ENCODE measurements at places on chromosomes 1 and 21. TPM values are rescaled to one million over a fixed set of nuclear protein-coding genes. Genes with fewer than 3 reads are reported as not detected.

- no peak for DNase-seq
These were observed 13.2 kb downstream of the PSEN2 start for GRCh38 chr1:226883630-226884029.

- DNase-seq: no peak
These were observed 365.5 kb upstream of the RUNX1 start for GRCh38 chr21:35414507-35415139.

DNA sequence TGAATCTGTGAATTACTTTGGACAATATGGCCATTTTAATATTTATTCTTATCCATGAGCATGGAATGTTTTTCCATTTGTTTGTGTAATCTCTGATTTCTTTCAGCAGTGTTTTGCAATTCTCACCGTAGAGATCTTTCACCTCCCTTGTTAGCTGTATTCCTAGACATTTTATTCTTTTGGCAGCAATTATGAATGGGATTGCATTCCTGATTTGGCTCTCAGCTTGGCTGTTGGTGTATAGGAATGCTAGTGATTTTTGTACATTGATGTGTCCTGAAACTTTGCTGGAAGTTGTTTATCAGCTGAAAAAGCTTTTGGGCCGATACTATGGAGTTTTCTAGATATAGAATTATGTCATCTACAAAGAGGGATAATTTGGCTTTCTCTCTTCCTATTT, 44.2 kb upstream of the NEGR1 start:
- DNase-seq: no peak

GRCh38 chr21:35051287-35051818, 2.3 kb upstream of the RUNX1 start:
- DNase-seq: peak; percentile 88

DNA sequence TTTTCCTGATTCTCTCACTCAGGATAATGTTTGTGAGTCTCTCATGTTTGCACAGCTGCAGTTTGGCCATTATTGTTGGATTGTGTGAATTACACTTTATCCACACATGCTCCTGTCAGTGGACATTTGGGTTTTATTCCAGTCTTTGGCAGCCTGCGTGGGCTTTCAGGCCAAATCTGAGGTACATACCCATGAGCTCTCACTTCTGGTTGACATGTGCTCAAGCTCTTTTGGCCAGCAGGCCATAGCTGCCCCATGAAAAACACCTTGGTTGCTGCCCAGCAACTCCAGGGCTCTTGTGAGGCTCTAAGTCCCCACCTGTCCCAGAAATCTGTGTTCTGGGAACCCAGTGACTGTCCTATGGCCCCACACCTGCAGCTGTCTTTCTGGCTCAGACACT, 124.5 kb upstream of the GALNT2 start:
- no peak for DNase-seq

DNA sequence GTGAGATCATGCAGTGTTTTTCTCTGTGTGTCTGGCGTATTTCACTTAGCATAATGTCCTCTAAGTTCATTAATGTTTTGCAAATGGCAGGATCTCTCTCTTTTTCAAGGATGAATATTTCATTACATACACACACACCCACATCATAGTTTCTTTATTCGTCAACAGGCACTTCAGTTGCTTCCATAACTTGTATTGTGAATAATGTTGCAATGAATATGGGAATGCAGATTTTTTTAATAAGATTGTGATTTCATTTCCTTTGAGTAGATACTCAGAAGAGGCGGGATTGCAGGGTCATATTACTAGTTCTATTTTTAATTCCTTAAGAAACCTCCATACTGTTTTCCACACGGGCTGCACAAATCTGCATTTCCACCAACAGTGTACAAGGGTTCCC, 134.0 kb downstream of the CLEC20A start:
- DNase-seq: no peak

DNA sequence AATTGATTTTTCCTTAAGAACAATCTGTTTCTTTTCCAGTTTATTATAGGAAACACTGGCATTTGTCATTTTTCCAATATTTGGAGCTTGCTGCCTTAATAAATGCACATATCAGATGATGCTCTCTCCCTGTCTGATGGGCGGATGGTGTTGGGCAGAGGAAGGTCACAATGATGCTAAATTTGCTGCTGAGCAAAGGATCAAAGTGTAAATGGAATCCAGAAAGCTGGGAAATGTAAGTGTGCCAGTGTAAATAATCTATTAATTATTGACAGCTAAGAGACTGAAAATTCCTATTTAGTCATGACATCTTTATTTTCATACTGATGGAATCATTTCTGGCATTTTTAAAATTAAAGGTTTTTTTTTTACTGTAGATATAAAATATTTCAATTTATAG, 243.2 kb downstream of the PTBP2 start:
- DNase-seq: no peak

GRCh38 chr21:34282223-34282622, 81.6 kb upstream of the KCNE2 start:
- no peak for DNase-seq

GRCh38 chr1:40014812-40015594, 25.5 kb upstream of the CAP1 start:
- DNase-seq: no peak

- no peak for DNase-seq
These were observed 116.9 kb upstream of the RAB4A start for GRCh38 chr1:229153955-229154548.

DNA sequence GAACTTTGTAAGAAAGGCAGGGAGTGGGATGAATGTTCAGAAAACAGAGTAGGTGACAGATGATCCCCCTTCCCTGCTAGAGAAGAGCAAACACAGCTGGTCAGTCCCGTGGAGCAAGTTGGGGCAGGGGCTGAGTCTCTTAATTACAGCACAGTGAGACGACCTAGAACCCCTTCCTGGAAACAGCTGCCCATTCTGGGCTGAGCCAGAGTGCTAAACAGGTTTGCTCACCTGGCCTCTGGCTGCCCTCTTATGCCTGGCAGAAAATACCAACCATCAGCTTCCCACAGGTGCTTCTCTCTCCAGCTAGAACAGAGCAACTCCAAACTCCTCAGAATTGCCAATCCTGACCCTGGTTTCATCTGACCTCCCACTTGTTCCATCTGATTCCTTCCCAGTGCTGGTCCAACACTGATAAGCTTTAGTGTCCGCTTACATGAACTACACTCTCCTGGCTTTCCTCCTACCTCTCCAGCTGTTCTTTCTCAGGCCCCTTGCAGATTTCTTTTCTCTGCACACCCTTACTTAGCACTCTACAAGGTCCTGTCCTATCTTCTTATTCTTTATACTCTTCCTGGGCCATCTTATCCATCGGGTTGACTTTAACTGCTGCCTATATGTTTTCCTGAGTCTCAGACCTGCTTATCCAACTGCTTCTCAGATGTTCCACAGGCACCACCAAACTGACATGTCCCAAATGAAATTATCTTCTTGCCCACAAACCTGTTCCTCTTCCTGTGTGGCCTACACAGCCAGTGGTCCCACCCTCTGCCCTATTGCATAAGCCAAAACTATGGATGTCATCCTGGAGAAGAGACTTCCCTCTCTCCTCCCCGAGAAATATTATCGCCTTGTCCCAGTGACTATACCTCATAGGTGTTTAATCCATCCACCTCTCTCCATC, 22.6 kb upstream of the COL9A2 start:
- DNase-seq: no peak

DNA sequence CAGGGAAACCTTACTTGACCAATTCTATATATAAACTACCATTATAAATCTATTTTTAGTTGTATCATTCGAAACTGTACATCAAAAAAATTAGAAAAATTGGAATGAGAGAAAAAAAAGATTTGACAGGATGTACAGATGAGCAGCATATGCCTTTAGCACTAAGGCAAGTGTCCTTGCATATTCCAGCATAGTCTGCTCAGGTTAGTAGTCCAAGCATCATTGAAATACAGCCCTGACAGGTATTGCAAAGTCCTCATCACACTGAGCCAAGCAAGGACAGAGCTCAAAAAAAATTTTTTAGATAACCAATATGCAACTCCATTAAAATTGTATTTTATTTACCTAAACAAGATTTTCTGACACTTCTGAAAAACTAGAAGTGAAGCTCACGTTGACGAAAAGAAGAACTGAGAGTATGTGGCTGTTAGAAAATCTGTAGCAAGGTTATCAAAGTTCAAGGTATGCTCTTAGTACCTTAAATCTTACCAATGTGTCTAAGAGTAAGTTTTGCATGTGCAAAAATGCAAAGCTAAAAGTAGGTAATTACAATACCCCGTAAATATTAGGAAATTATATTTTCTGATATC, 465.6 kb upstream of the ADGRL4 start:
- DNase-seq: no peak

GRCh38 chr1:194045416-194045815, 859.0 kb upstream of the B3GALT2 start:
- no peak for DNase-seq

GRCh38 chr1:53942127-53942957, 3.2 kb downstream of the IFT25 start:
- no peak for DNase-seq

GRCh38 chr21:40507978-40508377, 339.0 kb downstream of the DSCAM start:
- DNase-seq: no peak

GRCh38 chr1:37561133-37562132, 4.7 kb downstream of the DNALI1 start:
- DNase-seq: peak; percentile 49

DNA sequence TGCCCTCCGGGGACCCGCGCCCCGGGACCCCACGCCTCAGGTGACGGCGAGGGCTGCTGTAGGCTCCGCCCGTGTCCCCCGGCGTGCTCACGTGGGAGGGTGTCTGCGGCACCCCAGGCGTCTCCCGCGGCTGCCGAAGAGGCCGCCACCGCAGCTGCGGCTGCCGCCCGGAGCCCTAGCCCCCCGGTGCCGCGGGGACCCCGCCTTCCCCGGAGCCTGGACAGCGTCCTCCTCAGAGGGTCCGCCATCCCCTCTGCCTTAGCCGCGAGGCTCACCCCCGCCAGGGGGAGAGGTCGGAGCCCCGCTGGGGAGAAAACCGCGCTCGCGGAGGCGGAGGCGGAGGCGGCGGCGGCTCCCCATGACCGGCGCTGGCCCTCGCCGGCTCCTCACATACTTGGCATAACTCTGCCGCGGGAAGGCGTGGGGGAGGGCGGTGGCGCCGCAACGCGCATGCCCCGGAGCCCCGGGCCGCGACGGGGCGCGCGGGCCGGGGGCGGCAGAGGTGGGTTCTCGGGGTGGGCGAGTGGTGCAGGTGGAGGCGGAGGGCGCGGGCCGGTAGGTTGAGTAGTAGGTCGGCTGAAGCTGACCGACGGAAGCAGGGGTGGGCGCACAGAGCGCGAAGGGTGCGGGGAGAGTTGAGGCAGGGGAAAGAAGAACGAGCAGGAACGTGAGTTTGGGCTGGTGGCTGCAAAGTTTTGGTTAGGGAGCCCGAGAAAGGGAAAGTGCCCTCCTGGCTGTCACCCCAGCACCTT, 700 bp upstream of the SYDE2 start:
- peak; percentile 68 for DNase-seq

GRCh38 chr1:195591917-195592672, 1016.1 kb downstream of the KCNT2 start:
- DNase-seq: no peak

- no peak for DNase-seq
These were observed 49.1 kb upstream of the APOBEC4 start for GRCh38 chr1:183702087-183702812.

- DNase-seq: no peak
These were observed 4.5 kb downstream of the PPP1R8 start for GRCh38 chr1:27835046-27835445.

DNA sequence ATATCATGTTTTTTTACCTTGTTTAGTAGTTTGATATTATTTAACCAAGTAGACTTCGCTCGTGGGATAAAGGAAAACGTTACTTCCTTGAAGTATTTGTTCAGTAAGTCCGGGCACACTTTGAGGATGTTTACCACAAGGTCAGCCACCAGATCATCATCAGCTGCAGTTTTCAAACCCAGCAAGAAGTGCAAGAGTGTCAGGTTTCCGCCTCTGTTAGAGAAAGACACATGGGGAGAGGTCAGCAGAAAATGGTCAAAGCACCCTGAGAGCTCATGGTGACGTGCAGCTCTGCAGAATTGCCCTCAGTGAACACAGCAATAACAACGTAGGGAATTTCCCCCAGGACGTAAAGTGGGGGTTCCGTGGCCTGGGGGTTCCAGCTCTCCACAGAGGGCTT, 24.4 kb downstream of the URB1 start:
- no peak for DNase-seq

- no peak for DNase-seq
These were observed 337.0 kb downstream of the MATN1 start for GRCh38 chr1:30386156-30386926.

DNA sequence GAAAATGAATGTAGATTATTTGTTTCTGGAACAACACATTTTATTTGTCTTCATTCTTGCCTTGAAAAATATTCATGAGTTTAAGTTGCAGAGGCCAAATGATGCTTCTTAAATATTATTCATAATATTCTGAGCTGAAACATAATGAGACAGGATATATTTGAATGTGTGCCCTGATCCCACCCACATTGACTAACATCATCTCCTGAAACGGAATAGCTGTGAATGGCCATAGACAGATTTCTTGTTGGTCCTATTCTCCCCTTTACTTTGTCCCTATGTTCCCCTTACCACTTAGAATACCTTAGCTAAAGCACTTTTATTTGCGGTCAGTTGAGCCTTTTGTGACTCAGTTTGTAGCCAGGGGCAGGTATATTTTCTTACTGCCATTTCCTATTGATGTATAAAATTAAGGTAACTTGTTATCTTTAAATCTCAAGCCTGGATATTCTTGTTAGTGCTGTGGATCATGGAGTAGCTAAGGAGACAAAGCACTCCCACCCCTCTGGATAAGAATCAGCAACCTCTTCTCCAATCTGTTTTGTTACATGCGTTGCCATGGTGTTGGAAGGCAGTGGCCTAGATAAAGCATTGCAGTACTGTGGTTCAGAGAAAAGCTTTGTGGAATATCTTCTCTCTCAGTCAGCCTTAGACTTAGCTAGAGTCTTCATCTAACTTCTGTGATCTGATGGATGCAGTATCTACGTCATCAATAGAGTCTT, 478.5 kb upstream of the DEPDC1 start:
- DNase-seq: no peak

DNA sequence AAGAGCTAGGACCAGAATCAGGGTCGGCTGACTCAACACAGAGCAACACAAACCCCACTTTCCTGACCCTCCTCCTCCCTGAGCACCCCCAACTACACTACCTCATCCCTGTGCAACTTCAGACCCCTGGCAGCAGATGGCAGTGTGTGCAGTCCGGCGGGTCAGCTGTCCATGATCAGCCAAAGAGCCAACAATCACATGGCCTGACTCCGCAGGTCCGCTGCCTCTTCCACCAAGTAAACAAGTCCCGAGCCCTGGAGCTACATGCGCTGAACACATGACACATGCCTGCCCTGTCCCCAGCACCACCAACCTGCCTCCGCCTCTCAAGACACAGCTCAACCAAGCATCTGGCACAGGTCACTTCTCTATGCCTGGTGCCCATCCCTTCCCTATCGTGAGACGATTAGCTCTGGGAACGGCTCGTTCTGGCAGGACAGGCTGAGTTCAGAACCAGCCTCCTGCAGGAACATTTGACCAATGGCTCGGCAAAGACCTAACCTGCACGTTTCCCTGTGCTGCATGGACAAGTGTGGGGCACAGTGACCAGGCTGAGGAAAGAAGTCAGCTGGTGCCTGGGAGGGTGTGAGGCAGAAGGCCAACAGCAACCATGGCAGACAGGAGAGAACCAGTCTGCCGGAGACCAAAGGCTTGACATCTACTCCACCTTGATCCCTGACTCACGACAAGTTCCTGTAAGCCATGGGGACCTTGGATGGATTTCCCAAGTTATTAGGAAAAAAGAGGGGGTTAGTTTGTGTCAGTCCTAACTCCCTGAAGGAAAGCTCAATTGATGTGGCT, 60.3 kb downstream of the CD46 start:
- DNase-seq: no peak

DYNLT4 gene
- 2.3 TPM for total RNA-seq

SELL gene
- total RNA-seq: 192 TPM

KLF18 gene
- total RNA-seq: not detected

SLAMF1 gene
- 50.1 TPM for total RNA-seq

TM2D1 gene
- 25.8 TPM for total RNA-seq

HSD3B2 gene
- not detected for total RNA-seq
